ENCODE measurements at places on chromosomes 1 and 21.

DNA sequence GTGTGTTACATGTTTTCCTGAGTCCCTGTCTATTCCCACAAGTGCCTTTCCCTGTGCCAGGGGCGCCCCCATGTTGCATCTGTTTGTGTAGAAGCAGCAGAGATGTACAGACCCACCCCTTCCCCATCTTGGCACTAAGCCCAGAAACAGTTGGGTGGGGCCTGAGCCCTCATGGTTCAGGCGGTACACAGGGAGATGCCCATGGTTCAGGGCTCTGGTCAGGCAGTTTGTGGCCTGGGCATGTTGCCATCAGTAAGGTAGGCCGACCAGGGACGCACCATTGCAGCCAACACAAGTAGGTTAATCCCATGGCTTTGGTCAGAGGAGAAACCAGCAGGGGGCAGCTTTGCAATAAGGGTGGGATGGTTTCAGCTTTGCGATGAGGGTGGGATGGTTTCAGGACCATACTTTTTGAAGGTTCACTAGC, 914 bp upstream of the ADGRB2 start:
- no peak for DNase-seq

- DNase-seq, result no peak
Observed at GRCh38 chr1:59195151-59195550, 101.7 kb upstream of the FGGY start.

GRCh38 chr1:10934150-10934818, 78.2 kb upstream of the TARDBP start:
- DNase-seq, result no peak

GRCh38 chr1:183864611-183865010, 59.7 kb downstream of the RGL1 start:
- DNase-seq, result no peak

DNA sequence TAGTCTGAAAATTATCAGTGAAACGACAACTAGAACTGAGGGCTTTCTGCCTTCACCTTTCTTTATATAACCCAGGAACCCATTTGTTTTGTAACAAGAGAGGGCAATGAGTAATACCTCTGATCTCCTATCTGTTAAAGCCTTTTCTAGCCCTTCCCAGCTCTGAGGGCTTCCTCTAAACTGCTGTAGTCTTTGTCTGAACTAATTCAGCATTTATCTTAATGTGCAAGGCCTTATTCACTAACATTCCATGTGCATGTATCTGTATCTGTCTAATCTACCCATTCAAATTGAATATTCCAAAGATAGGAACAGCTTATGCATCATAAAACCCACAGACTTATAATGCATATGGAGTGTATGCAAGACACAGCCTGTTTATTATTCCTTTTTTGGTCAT, 167.1 kb downstream of the LYPLAL1 start:
- DNase-seq, result no peak
